ENCODE measurements at places on chromosomes 3 and 15.

GRCh38 chr15:29081781-29082180, 187.8 kb downstream of the NSMCE3 start:
- no peak for DNase-seq

DNA sequence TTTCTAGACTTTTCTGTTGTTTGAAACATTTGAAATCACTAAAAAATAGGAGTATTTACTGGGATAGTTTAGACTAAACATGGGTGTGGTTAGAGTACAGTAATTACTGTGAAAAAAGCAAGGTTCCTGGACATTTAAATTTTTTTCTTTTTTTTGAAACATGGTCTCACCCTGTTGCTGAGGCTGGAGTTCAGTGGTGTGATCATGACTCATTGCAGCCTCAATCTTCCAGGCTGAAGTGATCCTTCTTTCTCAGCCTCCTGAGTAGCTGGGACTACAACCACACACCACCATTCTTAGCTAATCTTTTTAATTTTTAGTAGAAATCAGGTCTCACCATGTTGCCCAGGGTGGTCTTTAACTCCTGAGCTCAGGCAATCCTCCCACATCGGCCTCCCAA, 20.4 kb upstream of the CELF6 start:
- no peak for DNase-seq

DNA sequence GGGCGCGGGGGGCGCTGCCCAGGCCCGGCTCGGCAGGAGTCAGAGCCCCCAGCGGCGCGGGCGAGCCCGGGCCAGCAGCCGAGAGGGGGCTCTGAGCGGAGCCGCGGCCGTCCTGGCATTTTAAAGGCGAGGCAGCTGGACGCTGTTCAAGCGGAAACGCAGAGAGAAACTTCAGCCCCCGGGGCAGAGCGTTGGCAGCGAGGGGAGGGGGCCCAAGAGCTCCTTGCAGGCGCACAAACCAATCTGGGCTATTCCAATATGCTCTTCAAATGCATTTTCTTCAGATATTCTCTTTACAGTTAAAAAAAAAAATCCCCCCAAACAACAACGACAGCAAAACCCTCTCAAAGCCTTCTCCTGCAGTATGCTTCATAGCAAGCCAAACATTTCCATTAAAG, at the start of gene CTXND1:
Gene CTXND1 (minus strand): TSS at position 93 of the 398 bp plus-strand sequence. CDS start 50,264 bp downstream, outside the sequence.
- DNase-seq: no peak

DNA sequence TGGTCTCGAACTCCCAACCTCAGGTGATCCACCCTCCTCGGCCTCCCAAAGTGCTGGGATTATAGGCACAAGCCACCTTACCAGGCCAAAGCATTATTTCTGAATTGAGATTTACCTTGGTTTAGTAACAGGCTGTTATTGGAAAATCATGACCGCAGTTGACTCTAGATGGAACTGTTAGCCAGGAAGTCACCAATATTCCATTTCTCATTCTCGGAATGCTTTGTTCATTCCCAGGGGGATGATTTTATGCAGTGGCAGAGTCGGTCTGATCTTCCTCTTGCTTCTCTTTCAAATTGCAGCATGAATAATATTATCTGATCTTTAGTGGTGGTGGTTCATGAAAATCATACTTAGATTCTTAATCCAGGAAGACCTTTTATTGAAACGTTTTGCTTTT, 195.5 kb upstream of the MBNL1 start:
- DNase-seq: peak; percentile 55

- DNase-seq: no peak
These were observed 33.7 kb upstream of the ADGRG7 start for GRCh38 chr3:100575704-100576103.

DNA sequence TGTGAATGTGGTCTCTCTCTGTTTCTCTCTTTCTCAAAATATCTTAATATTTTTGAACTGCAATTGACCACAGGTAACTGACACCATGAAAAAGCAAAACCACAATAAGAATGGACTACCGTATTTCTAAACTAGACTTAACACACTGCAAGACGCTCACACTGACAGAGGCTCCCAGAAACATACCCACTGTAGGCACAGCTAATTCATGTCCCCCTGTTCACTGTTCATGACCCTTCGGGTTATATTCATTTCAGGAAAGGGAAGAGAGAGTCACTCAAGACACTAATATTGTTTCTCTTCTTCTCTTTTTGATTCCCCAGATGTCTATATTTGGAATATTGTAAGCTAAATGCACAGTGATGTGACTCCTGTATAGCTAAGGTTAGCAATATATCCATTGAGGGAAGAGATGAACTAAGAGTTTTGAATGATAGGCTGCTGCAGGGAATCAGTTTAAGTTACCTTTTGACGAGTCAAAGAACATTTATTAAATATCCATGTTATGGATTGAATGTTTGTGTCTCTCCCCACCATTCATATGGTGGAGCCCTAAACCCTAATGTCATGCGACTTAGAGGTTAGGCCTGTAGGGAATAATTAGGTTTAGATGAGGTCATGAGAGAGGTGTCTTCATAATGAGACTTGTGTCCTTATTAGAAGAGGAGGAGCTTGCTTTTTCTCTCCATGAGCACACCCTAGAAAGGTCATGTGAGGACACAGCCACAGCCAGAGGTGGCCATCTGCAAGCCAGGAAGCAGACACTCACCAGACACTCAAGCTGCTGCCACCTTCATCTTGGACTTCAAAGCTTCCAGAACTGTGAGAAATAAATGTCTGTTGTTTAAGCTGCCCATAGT, 216.6 kb upstream of the GRM7 start:
- DNase-seq: no peak
